A673 (cell line): ENCODE measurements at places on chromosomes 16 and 17. TPM values are rescaled to one million over a fixed set of nuclear protein-coding genes. Genes with fewer than 3 reads are reported as not detected.

ALOX15B gene
- 0.17 and 0.30 TPM in 2 replicates for total RNA-seq

DNA sequence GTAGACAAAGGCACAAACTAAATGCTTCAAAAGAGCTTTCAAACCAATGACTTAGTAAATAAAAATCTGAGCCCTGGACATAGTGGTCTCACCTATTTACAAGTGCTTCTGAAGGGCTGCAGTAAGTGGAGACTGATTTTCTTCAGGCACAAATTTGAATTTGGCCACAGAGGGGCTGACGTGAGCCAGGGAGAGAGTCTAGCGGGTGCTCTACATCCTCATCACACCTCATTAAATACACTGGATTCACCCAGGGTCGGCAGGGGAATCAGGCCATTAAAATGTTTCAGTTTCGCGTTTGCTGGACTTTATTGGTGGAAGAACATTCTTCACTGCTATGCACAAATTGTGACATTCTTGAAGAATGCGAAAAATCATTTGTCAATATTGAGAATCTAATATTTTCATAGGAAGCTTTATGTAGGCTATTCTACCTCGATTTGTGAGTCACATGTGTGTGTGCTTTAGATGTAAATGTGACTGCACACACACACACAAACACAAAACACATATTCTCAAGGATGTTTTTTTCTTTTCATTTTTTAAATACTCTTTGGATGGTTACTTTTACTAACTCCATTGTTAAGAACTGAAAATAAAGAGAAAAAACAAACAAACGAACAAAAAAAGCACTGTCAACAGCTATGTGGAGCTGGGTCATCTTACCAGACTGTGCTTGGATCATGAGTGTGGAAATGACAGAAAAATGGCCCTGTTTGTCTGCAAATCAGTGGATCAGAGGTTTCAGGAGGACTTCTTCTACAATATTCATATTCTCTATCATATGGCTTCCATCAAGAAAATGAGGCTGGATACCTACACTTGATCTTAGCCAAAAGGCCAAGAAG lies 58.9 kb downstream of the CDH11 start:
- H3K36me3 ChIP-seq, result peaks cover 19% of the 10 kb centered on the region
- DNase-seq, result no peak
- no peak overlapping the region for H3K27ac ChIP-seq
- no peak overlapping the region for H3K4me3 ChIP-seq

GRCh38 chr17:47851764-47852112 lies 775 bp upstream of the SP6 start:
- H3K4me1 ChIP-seq, result no peaks in the 10 kb centered on the region
- H3K27ac ChIP-seq, result no peak overlapping the region
- DNase-seq, result no peak
- peaks cover 89% of the 10 kb centered on the region for H3K27me3 ChIP-seq

ATAD5 gene
- 17.4 and 19.0 TPM in 2 replicates for total RNA-seq

GRCh38 chr16:50059669-50060068 lies 6.1 kb upstream of the HEATR3 start:
- DNase-seq, result no peak
- H3K4me3 ChIP-seq, result no peak overlapping the region
- H3K36me3 ChIP-seq, result no peaks in the 10 kb centered on the region
- no peak overlapping the region for H3K27ac ChIP-seq
- H3K4me1 ChIP-seq, result no peaks in the 10 kb centered on the region
- H3K27me3 ChIP-seq, result no peaks in the 10 kb centered on the region

CCL7 gene
- not detected in 2 replicates for total RNA-seq

SAMD14 gene
- total RNA-seq, result 45.0 and 51.4 TPM in 2 replicates

DNA sequence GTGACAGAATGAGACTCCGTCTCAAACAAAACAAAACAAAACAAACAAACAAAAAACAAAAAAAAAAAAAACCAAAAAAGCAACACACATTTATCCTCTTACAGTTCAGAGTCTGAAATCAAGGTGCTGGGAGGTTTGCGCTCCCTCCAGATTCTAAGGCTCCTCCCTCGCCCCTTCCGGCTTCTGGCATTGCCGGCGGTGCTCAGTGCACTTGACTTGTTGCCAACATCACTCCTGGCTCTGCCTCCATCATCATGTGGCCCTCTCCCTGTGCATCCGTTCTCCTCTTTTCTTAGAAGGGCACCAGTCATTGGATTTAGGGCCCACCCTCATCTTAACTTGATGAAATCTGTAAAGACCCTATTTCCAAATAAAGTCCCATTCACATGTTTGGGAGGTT lies 73.8 kb downstream of the RBFOX3 start:
- peaks cover 36% of the 10 kb centered on the region for H3K27me3 ChIP-seq
- DNase-seq, result no peak
- no peaks in the 10 kb centered on the region for H3K36me3 ChIP-seq
- no peak overlapping the region for H3K27ac ChIP-seq

DNA sequence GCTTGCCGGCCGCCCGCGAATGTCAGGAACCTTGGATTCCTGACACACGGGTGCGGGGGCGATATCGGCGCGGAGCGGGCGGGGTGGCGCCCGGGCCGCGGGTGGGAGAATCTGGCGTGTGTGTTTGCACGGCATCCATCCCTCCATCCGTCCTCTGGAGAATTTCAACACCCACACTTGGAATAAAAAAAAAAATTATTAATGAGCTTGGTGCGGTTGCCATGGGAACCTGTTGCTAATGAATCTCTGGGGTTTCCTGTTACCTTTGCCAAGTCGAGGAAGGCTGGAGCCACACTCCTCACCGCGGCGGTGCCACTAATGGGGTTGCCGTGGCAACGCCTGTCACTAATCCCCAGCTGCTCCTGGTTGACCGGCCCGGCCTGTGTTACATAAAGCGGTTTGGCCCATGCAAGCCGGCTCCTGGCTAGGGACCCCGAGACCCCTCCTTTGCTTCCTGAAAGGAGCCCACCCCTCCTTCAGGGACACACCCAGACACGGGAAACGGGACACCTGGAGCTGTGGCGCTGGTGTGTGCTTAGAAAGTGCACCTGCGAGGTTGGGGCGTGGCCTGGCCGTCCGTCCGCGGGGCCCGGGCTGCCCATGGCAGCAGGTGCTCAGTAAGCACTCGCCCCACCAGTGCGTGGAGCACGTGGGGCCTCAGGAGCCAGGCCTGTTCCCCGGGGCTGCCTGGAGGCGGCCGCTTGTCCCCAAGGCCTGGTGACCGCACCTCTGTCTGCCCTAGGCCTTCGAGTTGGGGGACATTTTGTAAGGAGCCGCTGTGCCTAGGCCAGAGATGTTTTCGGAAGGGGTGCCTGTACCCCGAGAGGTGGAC lies 14.6 kb downstream of the CACNA1H start:
- no peak overlapping the region for H3K4me3 ChIP-seq
- peaks cover 66% of the 10 kb centered on the region for H3K4me1 ChIP-seq
- H3K27ac ChIP-seq, result no peak overlapping the region
- no peaks in the 10 kb centered on the region for H3K36me3 ChIP-seq
- H3K27me3 ChIP-seq, result no peaks in the 10 kb centered on the region

DNA sequence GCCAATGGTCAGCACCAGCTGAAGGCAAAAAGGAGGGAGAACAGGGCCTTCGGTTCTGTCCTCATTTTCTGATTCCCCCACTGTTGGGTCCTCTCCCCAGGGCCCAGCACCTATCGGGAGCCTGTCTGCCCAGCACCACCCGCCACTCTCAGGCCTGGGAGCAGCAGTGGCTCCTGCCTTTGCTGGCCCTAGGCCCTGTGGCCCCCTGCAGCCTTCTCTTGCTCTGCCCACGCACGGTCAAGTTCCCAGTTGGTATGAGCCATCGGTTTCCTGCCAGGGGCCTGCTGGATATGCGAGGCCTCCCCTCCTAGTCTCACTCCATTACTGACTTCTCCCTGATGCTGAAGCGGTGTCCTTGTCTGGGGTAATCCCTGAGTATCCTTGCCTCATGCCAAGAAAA lies 37.5 kb downstream of the HSBP1 start:
- no peak overlapping the region for H3K27ac ChIP-seq
- H3K36me3 ChIP-seq, result no peaks in the 10 kb centered on the region
- no peaks in the 10 kb centered on the region for H3K4me1 ChIP-seq
- no peak overlapping the region for H3K4me3 ChIP-seq
- no peaks in the 10 kb centered on the region for H3K27me3 ChIP-seq

- DNase-seq, result no peak
- no peaks in the 10 kb centered on the region for H3K4me1 ChIP-seq
- H3K36me3 ChIP-seq, result peaks cover 3% of the 10 kb centered on the region
- H3K4me3 ChIP-seq, result no peak overlapping the region
Observed at GRCh38 chr17:30391534-30391933, 12.8 kb downstream of the CPD start.

DNA sequence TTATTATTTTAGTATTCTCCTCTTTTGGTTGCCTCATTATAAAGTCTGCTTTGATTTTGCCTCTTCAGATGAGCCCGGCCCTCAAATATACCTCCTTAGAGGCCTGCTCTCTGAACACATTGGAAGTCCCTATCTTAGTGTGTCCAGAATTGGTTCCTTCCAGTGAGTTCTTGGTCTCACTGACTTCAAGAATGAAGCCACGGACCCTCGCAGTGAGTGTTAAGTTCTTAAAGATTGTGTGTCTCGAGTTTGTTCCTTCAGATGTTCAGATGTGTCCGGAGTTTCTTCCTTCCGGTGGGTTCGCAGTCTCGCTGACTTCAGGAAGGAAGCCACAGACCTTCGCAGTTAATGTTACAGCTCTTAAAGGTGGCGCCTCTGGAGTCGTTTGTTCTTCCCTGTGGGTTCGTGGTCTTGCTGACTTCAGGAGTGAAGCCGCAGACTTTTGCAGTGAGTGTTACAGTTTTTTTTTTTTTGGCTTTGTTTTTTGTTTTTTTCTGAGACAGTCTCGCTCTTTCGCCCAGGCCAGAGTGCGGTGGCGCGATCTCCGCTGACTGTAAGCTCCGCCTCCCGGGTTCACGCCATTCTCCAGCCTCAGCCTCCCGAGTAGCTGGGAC lies 45.8 kb upstream of the NOS2 start:
- no peak overlapping the region for H3K4me3 ChIP-seq
- H3K36me3 ChIP-seq, result no peaks in the 10 kb centered on the region
- H3K27ac ChIP-seq, result no peak overlapping the region

- peak; percentile 48 for DNase-seq
- no peak overlapping the region for H3K4me3 ChIP-seq
- peaks cover 19% of the 10 kb centered on the region for H3K27me3 ChIP-seq
- no peaks in the 10 kb centered on the region for H3K36me3 ChIP-seq
- H3K4me1 ChIP-seq, result no peaks in the 10 kb centered on the region
Observed at GRCh38 chr16:58366247-58367031, 25.8 kb upstream of the GINS3 start.

SLFN11 gene
- total RNA-seq, result 132 and 141 TPM in 2 replicates

- peaks cover 6% of the 10 kb centered on the region for H3K4me1 ChIP-seq
- peaks cover 4% of the 10 kb centered on the region for H3K36me3 ChIP-seq
- H3K27ac ChIP-seq, result peak overlapping the region; percentile 42
- H3K4me3 ChIP-seq, result no peak overlapping the region
- peak; percentile 78 for DNase-seq
Observed at GRCh38 chr16:660459-661183, 7.3 kb upstream of the RHOT2 start.

- H3K4me3 ChIP-seq, result no peak overlapping the region
- no peaks in the 10 kb centered on the region for H3K4me1 ChIP-seq
- peaks cover 89% of the 10 kb centered on the region for H3K27me3 ChIP-seq
- no peak overlapping the region for H3K27ac ChIP-seq
- H3K36me3 ChIP-seq, result no peaks in the 10 kb centered on the region
Observed at GRCh38 chr16:86245351-86245750, 265.0 kb upstream of the FOXF1 start.

DNA sequence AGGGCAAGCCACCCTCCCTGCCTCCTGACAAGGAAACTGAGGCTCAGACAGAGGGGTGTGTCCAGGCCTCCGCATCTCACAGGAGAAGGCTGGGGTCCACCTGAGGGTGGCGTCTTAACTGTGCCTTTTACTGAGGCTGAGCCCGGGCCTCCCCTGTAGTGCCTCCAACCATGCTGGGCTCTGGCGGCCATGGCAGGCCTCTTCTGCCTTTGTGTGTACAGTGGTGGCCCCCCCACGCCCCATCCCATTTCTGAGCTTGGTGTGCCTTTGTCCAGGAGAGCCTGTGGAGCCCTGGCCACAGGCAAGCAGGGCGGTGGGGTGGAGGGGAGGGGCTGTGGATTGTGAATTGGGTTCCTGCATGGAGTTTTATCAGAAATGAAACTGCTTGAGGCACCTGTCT lies 31.2 kb downstream of the MGRN1 start:
- no peak overlapping the region for H3K27ac ChIP-seq
- no peaks in the 10 kb centered on the region for H3K27me3 ChIP-seq
- DNase-seq, result no peak
- no peak overlapping the region for H3K4me3 ChIP-seq
- no peaks in the 10 kb centered on the region for H3K4me1 ChIP-seq

RNF227 gene
- 0.83 and 1.1 TPM in 2 replicates for total RNA-seq
